ENCODE measurements at places on chromosomes 7 and 10. TPM values are rescaled to one million over a fixed set of nuclear protein-coding genes. Genes with fewer than 3 reads are reported as not detected.
A peak's percentile ranks its signal among the peaks of the same experiment; 100 is the strongest.

GRCh38 chr7:115352375-115352774 is 430.5 kb downstream of the MDFIC start:
- peak; percentile 12 for DNase-seq

DNA sequence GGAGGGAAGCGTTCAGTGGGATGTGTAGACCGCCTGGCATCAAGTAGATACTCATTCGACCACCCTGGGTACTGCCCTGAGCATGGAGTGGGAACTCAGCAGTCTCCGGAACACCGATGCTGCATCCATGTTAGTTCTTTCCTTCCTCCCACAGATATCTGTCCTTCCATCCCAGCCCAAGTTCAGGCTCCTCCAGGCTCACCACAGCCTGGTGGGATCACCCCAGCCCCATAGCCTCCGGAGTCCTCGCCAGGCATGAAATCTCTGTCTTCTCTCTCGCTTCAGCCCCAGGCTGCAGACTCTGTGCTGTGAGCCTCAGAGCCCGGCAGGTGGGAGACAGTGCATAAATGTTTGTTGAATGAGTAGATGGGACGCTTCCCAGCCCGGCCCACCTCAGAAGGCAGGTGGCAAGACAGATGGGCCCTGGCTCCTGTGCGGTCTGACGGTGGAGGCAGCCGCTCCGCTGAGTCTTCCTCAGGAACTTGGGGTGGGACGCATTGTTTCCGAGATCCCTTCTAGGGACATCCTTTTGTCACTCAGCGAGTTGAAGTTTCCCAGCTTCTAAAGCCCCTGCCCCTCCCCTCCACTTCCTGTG is 42.9 kb downstream of the ELFN1 start:
- DNase-seq = no peak

DNA sequence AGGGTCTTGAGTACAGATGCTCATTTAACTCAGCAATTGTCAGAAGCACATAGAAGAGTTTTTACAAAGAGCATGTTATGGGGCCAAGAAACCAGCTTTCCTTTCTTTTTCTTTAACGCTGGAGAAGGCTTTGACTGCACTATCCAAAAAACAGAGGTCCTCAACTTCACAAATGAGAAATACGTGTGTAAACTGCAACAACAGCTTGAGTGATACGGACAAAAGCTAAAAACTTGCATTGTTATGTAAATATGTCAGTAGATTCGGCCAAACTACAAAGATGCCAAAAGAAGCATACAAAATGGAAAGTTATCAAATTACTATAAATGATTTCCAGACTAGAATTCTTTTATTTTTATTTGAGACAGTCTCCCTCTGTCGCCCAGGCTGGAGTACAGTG is 62.4 kb upstream of the C10orf90 start:
- no peak for DNase-seq

- no peak for DNase-seq
Observed at GRCh38 chr7:124879771-124880170, 49.9 kb downstream of the POT1 start.

- DNase-seq = no peak
Observed at GRCh38 chr10:50392966-50393718, 141.8 kb upstream of the ASAH2 start.

GRCh38 chr10:30818854-30819253 is 189.3 kb upstream of the LYZL2 start:
- DNase-seq = no peak

DNA sequence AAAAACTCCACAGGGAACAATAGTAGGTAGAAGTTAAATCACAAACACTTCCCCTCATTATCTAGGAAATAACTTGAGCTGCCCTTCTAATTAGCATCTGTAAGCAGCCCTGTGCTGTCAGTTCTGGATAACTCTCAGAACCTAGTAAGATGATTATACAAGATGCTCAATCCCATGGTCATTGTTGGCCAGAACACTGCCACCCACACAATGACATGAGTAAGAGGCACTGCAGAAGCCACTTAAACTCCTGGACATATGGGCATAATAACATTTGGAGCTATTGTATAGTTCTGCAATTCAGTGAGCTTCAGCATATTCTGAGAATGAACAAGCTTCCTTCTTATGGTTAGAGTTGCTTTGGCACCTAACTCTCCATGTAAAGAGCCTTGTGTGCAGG is 153.8 kb downstream of the PLPP4 start:
- DNase-seq = no peak

- peak; percentile 13 for DNase-seq
Observed at GRCh38 chr10:70619271-70620019, 16.9 kb upstream of the PRF1 start.

DNA sequence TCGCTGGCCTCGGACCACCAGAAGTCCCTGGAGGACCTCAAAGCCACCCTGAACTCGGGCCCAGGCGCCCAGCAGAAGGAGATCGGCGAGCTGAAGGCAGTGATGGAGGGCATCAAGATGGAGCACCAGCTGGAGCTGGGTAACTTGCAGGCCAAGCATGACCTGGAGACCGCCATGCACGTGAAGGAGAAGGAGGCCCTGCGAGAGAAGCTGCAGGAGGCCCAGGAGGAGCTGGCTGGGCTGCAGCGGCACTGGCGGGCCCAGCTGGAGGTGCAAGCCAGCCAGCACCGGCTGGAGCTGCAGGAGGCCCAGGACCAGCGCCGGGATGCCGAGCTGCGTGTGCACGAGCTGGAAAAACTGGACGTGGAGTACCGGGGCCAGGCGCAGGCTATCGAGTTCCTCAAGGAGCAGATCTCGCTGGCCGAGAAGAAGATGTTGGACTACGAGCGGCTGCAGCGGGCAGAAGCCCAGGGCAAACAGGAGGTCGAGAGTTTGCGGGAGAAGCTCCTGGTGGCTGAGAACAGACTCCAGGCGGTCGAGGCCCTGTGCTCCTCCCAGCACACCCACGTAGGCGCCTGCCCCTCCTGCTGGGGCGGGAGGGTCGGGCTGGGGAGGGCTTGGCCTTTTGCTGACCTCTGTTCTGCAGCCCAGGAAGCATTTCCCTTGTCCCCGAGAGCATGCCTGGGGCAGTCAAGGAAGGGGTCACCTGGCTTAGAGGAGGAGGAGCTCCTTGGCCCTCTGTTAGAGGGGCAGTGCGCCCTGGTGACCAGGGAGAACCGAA is 77.3 kb upstream of the GTF2IRD1 start:
- DNase-seq = no peak

DNA sequence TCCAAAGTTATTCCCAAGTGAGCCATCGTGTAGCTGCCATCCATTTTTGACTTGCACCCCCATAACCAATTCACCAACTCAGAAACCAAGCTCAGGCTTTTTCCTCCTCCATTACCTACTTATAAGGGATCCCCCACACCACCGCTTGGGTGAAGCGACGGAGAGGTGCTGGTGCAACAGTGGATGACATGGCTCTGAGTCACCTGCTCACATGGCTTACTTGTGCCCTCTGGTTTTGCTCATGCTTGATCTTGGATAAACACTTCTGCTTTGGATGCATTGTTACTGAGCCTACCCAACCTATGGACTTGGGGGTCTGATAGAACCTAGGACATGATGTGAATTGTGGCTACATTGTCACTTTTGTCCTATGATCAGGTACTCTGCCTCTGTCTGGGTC is 12.0 kb upstream of the AKR1B1 start:
- peak; percentile 26 for DNase-seq

DNA sequence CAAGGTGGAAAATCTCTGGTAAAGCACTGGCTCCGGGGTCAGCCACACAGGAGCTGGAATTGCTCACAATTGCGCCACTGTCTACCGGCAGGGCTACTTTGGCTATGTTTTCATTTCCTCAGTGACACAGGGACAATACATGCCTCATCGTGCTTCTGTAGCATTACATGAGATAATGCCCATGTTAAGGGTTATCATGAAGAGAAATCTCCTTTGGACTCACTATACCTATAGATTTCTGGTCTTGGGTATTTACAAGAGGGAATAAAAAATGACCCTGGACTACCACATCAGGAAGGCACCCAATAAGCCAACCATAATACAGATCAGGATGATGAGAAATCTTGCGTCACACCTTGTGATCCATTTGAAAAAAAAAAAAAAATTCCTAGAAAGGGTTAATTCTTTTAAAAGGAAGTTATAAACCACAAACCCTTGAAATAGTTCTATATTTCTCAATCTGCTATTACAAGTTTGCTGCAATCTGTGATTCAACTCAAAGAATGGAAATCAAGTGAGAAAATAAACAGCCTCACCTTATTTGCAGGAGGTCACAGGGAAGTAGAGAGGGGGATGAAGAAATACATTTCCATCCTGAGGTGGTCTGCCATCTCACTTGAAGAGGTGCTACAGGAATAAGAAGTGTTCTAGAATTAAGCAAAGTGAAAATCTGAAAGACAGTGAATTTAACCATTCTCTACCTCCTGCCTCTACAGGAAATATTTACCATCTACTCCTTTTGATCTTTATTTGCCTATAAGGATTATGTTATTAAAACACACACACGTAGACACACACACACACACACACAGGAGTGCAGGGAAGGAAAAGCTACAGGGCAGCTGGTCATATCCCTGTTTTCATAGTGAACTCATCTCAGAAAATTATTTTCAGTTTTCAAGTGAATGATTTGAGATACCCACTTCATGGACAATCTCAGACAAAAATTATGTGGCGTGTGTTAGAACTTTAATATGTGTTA is 231.3 kb upstream of the CELF2 start:
- DNase-seq = no peak

- DNase-seq = peak; percentile 49
Observed at GRCh38 chr7:1144269-1144771, 15.7 kb downstream of the ZFAND2A start.

GRCh38 chr10:113278664-113279063 is 274.2 kb upstream of the HABP2 start:
- DNase-seq = no peak

CCDC7 gene
- 6.9 TPM for total RNA-seq

SYT15 gene
- 0.17 TPM for total RNA-seq

GLCCI1 gene
- total RNA-seq = 4.6 TPM

ITGA8 gene
- not detected for total RNA-seq

BAIAP2L1 gene
- 31.5 TPM for total RNA-seq
